ENCODE measurements at places on chromosomes 7 and 10.

DNA sequence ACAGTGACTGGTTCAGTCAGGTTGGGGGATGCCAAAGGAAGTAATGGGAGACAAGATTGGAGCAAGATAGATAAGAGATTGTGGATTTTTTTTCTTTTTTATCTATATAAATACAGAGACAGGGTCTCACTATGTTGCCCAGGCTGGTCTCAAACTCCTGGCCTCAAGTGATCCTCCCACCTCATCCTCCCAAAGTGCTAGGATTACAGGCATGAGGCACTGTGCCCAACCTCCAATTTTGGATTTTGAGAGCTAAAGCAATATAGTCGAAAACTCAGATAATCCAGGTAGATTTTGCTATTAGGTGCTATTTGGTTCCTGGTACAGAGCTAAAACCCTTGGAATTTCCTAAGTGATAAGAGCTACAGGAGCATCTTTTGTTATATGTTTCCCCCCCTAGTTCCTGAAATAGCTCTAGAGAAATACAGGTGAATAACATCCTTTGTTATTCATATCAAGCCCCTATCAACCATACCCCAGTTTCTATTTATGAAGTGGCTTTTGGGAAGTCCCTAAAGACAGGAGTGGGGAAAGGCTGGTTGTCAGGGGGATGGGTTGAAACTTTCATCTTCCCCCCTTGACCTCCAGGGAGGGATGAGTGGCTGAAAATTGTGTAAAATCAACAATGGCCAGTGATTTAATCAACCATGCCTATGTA is 151.2 kb downstream of the CFTR start:
- no peak for DNase-seq

DNA sequence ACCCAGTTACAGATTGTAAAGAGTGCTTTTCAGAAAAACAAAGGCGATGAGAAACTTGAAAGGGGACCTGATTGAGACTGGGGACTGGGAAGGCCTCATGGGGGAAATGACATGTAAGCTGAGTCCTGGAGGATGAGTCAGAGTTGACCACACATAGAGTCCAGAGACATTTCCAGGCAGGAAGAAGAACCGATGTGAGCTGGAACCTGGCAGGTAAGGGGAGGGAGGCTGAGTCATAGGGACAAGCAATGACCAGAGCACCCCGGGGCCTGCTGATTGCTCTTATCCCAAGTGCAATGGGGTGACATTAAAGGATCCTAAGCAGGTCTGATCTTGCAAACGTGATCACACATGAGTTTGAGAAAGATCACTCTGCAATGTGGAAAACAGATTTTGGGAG is 11.7 kb downstream of the TLL2 start:
- no peak for DNase-seq

DNA sequence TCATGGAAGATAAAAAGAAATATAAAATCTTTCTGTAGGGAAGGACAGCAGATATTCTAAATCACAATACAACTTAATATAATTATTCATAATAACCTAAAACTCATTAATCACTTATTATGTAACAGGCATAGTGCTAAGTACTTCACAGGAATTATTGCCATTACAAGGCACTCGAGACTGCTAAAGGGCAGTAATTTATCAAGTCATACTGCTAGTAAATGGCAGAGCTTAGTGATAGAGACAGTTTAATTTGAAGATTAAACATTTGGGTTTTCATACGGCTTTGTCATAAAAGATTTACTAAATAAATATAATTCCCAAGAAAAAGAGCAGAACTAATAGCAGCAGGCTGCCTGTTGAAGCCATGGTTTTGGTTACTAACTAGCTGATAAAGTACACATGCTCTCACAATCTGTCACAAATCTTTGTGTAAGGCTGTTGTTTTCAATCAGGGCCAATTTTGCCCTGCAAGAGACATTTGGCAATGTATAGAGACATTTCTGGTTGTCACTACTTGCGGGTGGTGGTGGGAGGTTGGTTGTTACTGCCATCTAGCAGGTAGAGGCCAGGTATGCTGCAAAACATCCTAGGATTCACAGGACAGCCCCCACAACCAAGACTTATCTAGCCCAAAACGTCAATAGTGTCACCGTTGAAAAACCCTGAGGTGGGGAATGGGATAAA is 233.3 kb upstream of the CACNA2D1 start:
- DNase-seq, result no peak

- DNase-seq, result peak; percentile 16
Observed at GRCh38 chr10:114821915-114822443, 399 bp downstream of the FHIP2A start.

- DNase-seq, result no peak
Observed at GRCh38 chr10:13808556-13809391, 222.0 kb downstream of the PRPF18 start.

GRCh38 chr10:31581741-31582323 is 262.8 kb downstream of the ZEB1 start:
- no peak for DNase-seq

DNA sequence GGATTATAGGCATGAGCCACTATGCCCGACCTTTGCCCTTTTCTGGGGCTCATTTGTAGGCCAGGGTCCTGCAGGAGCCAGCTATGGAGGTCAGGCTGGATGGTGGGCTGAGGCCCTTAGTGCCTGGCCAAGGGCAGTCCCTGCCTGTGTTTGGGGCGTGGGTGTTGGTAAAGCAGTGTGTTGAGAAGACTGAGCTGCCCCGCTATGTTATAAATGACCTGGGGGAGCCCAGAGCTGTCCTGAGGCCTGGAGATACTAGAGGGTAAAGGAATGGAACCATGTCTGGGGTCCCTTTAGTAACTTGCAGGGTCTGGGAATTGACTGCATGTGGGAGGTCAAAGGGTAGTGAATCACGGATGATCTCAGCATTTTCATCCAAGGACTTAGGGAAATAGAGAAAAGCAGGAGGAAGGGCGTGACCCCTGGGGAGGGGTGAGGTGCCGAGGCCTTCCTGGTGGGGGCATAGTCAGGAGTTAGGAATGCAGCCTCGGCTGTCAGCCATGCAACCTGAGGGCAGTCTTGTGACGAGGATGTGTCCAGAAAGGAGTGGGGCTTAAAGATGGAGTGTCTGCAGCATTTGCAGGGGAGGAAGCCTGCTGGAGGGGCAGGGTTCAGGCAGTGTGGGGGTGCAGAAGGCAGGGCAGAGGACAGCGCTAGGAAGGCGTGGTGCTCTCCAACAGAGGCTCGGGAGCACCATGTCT is 31.5 kb downstream of the TMEM248 start:
- DNase-seq, result no peak

All from stimulated activated CD8-positive, alpha-beta memory T cell treated with anti-CD3 and anti-CD28 coated beads, Interleukin-4, amount 100 ng/mL, for 1 hour (primary cell).